ENCODE measurements at places on chromosomes 6 and 20.

- DNase-seq = no peak
Measured at GRCh38 chr6:147207351-147207750, 3.1 kb downstream of the STXBP5 start.

DNA sequence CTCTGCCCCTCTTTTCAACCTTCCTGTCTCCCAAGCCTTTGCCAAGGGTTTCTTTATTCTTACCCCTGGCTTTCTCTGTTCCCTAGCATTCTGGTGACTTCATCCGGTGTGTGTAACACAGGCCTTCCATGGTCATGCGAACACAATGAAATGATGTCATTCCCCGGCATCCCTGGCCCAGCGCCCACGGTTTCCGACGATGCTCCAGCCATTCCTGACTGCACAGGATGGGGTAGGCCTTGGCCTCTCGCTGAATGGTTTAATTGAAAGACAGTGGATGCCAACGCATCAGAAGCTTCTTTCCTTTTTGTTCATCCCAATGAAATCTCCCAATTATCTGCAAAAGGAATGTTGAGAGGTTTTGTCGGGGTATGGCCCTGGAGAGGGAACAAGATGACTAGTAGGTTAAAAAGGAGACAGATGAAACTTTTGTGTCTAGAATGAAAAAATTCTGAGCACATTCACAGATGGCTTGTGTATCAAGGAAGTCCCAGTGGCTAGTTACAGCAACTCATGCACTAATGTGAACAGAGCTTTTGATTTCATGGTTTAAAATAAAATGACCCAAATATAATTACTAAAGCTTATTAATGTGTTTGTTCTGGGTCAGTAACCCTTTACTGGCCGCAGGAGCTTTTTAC, 655.0 kb downstream of the QKI start:
- no peak for DNase-seq

GRCh38 chr6:80433010-80433672, 326.7 kb downstream of the BCKDHB start:
- DNase-seq = no peak

DNA sequence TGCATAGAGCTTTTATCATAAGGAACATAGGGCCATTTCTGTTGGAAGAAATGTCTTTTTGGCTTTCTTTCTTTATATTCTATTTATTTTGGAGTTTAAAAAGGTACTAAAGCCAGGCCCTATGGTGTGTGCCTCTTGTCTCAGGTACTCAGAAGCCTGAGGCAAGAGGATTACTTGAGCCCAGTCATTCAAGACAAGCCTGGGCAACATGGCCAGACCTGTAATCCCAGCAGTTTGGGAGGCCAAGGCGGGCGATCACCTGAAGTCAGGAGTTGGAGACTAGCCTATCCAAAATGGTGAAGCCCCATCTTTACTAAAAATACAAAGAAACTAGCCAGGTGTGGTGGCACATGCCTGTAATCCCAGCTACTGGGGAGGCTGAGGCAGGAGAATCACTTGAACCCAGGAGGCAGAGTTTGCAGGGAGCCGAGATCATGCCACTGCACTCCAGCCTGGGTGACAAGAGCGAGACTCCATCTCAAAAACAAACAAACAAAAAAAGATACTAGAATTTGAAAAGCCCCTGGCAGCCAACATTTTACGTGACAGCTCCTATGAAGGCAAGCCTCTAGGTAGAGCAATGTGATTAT, 80.0 kb downstream of the CBFA2T2 start:
- no peak for DNase-seq

GRCh38 chr6:31874836-31875572, 3.8 kb downstream of the SLC44A4 start:
- no peak for DNase-seq

GRCh38 chr6:36082318-36082717, 48.0 kb upstream of the MAPK13 start:
- DNase-seq = no peak

GRCh38 chr20:13331536-13331935, 110.5 kb downstream of the ISM1 start:
- DNase-seq = no peak

DNA sequence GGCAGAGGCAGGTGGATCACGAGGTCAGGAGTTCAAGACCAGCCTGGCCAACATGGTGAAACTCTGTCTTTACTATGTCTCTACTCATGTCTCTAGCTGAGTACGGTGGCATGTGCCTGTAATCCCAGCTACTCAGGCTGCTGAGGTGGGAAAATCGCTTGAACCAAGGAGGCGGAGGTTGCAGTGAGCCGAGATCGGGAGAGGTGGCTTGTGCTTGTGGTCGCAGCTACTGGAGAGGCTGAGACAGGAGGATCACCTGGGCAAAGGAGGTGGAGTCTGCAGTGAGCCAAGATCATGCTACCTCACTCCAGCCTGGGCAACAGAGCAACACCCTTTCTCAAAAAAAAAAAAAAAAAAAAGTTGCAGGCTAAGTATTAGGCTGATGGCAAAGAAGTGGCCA, 8.0 kb upstream of the WTAP start:
- DNase-seq = no peak

- no peak for DNase-seq
Measured at GRCh38 chr6:159953091-159953601, 15.7 kb upstream of the IGF2R start.

- no peak for DNase-seq
Measured at GRCh38 chr20:7274870-7275269, 507.4 kb downstream of the BMP2 start.
